ENCODE measurements at places on chromosomes 6 and 20.

- no peak for DNase-seq
These were observed 69.0 kb downstream of the DTNBP1 start for GRCh38 chr6:15593798-15594197.

DNA sequence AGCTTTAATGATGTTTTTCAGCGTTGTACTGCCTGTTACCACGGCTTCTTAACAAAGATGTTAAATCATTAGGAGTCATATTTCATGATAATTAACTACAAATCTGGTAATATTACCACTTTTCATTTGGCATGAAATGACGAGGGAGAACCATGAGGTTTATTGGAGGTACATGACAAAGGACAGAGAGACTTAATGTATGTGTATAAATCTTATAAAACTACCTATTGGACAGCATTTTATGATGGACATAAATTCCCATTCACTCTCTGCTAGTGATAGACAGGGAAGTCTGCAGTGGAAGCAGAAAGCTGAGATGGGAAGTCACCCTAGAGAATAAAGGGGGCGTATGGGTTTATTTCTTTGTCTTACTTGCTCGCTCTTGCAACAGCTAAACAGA is 949.9 kb upstream of the FLRT3 start:
- DNase-seq = no peak

DNA sequence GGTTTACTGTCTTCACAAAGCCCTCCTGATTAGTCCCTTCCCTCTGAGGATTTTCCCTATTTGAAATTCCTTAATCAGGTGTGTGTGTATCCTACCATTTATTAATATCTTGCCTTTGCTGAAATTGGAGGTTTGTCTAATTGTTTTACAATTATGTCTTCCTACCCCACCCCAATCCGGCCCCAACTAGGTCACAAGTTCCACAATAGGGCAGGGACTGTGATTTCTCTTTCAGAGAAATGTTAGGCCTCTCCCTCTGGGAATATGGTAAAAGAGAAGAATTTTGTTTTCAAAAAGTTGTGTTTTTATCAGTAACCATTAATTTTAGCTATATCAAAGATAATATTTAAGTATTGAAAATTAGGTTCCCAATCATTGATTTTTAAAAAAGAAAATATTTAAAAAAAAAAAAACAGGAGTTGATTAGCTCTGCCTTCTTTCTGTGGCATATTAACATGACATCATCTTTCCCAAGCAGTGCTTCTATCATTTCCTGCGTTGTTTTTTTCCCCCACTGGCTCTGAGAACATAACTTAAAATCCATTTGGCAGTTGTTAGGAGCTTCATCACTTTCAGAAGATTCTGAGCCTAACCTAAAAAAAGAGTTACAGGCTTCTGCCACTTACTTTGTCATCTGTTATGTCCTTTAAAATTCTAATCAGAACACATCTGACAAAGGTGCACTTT is 36.1 kb downstream of the BLOC1S5 start:
- no peak for DNase-seq

DNA sequence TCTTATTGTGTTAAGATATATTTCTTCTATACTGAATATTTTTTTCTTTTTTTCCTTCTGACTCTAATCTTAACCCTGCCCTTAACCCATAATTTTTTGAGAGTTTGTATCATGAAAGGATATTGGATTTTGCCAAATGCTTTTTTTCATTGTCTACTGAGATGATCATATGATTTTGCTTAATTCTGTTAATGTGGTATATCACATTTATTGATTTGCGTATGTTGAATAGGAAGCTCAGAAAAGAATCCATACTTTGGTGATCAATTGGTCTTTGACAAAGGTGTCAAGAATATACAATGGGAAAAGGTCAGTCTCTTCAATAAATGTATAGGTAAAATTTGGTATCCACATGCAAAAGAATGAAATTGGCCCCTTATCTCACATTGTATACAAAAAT is 588.8 kb upstream of the ADGRB3 start:
- no peak for DNase-seq

DNA sequence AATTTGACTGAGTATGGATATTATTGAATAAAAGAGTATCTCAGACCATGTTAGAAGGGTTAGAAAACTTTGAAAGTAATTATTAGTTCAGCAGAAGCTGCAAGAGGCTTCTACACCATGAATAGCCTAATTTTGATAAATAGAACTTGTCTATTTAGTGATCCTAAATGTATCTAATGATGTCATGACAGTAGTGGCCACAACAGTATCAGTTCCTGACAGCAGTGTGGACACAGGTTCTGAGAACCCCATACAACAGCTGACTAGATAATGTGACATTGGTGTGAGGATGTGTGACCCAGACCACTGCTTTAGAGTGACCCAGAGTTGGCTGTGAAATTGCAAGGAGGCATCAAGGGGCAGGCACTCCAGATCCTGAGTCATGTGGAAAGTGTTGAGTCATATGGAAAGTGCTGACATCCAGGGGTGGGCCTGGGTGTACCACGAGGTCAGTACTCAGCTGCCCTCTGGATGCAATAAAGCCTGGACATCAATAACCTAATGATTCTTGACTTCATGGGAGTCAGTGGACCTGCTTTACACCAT is 754.7 kb downstream of the DHX35 start:
- no peak for DNase-seq

DNA sequence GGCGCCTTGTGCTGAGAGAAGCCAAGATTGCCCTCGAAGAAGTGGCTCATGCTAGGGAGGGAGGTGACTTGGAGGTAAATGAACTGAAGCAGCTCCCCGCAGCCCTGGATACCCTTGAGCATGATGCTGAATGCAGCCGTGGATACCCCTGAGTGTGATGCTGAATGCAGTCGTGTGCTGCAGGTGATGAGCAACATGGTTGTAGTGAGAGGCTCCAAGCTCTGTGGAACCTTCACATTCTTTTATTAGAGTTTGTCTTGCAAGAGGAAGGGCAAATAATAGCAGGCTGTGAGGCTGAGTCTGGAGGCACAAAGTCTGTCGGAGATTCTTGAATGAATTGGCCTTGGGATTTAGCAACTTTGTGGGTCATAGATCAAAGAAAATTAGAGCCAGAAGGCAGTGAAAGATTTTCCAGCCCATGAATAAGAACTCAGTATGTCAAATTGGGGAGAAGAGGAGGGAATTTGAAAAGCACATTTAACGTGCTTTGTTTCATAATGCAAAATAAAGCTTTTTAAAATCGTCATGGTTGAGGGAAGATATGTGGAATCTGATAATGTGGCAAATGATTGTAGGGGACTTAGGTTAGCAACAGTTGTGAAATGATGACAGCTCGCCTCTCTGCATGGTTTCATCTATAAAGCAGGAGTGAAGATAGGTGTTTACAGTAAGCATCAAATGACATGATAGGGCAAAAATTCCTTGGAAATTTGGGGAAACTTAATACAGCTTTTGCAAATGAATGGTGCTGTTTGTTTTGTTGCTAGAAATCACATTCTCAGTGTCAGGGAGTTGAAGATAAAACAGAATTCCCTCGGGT is 120.1 kb upstream of the TIAM2 start:
- DNase-seq = no peak

DNA sequence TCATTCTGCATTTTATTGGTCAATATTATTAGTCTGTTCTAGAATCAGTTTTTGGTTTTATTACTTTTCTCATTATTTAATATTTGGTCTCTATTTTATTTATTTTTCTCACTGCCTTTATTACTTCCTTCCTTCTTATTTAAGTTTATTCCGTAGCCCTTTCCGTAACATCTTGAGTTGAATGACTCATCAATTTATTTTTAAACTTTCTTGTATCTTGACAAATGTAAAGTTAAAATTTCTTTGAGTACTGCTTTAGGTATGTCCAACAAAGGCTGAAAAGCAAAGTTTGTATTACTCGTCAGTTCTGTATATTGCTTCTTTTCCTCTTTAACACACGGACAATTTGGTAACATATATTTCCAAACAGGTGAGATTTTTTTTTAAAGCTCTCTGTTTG is 192.0 kb downstream of the CD109 start:
- DNase-seq = no peak

DNA sequence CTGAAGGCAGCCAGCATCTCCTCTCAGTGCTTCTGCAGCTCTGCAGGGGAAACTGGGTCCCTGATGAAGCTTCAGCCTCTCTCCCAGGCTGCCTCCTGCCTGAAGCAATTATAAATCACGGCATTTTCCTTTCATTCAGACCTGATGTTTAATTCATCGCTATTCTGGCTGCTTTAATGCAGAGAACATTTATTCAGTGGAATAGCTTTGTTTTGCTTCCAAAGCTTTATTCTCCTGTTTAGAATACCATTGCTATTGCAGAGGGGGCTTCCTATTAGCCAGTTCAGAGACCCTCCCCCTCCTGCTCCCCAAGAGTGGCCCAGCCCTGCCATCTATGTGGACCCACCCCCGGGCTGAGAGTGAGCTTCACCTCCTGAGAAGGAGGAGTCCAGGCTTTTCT is 255.6 kb downstream of the LRFN2 start:
- no peak for DNase-seq

Measured in NCI-H2029 treated with DMSO at 0.1 percent for 48 hours (cell line).